ENCODE measurements at places on chromosomes 5 and 9.

DNA sequence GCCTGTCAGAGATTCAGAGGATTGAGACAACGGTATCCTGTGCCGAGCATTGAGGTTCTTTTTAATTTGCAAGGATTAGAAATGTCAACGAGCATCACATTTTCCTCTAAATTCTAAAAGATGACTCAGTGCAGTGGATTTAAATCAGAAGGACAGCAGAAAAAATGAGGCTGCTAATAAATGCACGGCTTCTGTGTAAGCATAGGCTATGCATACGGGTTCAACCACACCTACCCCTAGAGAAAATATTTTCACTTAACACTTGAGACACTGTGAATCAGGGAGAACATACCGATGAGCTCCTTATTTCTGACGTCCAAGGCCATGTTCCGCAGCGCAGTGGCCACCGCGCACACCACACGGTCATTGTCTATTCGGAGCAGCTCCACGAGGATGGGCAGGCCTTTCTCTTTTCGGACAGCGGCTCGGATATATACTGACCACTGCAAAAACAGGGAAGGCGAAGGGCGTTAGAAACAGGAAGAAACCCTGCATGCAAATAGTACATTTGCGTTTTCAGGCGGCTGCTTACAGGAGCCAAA, 321.4 kb upstream of the DAP start:
- no peak for DNase-seq

DNA sequence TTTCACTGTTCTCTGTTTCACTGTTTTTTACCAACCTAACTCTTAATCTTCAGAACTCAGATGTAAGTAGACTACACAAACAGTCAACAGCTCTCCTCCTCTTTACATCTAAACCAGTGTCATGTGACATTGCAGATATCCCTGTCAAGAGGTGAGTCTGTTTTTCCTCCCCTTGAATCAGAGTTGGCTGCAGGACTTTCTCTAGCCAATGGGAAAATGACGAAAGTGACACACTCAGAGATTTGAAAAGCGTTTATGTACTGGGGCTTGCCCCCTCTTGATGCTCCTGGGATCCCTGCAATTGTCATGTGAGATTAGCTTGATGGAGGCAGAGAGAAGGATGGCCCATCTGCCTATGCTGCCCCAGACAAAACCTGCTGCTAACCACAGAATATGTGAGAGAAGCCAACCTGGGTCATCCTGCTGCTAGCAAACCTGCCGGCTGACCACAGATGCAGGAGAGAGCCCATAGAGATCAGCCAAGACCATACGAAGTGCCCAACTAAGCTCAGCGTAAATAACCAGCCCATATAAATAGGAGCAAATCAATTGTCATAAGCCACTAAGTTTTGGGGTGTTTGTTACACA, 111.1 kb downstream of the ASTN2 start:
- DNase-seq = no peak

DNA sequence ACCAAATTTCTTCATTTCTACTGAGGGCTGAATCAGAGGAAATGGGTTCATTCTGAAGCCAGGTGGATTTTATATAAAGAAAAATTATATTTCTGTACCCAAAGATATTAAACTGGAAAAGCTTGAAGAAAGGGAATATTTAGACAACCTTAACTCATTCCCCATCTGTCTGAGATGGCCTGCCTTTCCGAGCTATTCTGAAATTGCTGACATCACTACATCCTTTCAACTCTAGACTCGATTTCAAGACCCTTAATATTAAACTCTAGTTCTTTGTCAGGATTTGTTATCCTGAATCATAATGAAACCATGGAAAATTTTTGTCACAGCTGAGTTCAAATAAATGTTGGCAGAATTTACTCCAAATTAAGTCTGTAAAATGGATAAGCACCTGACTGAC, 818.5 kb upstream of the SEMA6A start:
- no peak for DNase-seq

DNA sequence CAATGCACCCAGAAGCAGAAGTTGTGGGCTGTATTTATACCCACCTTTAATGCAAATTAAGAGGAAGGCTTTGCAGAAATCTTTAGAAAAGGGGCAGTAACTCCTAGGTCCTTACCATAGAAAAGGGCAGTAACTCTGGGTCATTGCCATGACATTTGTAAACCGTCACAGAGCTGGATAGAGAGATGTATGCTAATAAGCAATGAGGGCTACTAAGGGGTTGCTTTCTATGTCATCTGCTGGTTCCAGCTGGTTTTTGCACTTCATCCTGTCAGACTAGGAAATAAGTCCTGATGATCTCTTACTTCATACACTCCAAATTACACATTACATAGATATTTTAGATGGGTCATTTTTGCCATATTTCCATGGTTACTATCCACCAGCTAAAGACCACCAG, 299.1 kb upstream of the TYRP1 start:
- DNase-seq = no peak

- DNase-seq = no peak
Observed at GRCh38 chr9:108775901-108776306, 79.9 kb downstream of the ACTL7B start.

DNA sequence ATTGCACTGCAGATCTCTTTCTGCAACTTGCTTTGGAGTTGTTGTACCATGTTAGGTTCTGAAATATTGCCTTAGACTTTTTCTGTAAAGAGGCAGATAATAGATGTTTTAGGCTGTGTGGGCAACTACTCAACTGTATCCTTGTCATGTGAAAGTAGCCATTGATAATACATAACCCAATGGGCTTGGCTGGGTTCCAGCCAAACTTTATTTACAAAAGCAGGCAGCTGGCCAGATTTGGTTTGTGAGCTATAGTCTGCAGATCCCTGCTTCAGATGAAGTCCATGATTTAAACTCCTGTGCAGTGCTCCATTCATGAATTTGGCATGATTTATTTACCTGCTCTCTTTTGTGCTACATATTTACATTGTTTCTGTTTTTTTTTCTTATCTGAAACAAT, 300.4 kb downstream of the IRX2 start:
- DNase-seq = no peak

DNA sequence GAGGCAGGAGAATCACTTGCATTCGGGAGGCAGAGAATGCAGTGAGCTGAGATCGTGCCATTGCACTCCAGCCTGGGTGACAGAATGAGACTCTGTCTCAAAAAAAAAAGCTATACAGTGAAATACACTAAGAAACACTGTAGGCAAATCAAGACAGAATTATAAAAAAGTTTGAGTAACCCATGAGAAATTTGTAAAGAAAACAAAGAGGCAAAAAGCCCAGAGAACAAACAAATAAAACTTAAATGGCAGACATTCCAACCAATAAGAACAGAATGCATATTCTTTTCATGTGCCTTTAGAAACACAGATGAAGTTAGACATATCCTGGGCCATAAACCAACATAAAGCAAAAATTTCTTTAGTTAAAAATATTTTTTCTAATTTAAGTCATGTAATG, 30.6 kb downstream of the ZNF169 start:
- no peak for DNase-seq

- DNase-seq = no peak
Observed at GRCh38 chr5:103744159-103744558, 181.6 kb upstream of the NUDT12 start.

- DNase-seq = no peak
Observed at GRCh38 chr5:26649000-26649399, 389.4 kb downstream of the CDH9 start.

DNA sequence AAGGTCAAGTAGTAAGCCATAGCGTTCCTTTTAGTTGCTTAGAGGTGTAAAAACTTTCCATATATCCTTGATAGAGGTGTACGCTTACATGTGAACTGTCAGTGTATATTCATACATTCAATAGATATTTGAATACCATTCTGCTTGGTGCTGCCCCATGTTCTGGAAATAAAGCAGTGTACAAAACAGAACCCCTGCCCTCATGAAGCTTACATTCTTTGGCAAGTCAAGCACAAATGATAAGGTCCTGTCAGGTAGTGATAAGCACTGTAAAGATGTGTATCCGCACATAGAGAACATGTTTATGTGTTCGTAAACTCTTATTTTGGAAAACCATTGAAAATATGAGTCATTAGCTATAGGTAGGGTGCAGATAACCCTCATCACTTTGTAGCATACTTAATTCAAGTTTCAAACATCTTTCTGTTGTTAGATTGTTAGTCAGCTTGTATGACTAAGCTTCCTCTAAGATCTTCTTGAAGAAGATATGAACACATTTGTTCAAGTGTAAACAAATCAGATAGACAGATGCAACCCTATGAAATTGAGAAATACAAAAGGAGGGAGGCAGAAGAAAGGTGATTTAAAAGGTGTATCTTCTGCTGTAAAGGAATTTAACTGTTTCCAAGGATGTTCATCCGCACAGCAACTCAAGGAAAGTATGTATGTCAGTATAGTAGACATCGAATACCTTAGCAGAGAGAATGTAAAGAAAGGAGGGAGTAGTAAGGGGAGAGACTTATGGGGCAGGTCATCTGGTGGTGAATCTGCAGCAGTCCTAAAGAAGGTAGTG, 1.6 kb downstream of the GTF3C4 start:
- DNase-seq = peak; percentile 24

DNA sequence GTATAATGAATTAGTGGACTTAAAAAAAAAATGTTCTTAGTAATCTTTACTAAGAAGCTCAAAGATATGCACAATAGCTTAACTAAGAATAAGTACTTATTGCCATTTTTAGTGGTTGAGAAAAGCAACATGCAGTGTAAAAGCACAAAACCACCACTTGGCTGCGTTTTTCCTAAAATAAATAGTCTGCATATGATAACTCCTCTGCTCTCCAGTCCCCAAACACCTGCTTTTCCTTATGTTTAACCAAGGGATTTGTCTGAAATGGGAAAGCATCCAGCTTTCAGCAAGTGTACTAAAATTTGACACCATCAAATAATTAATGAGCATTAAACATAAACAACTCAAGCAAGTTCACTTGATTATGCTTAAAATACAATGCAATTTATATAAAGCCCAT, 41.4 kb downstream of the PSIP1 start:
- DNase-seq = no peak

DNA sequence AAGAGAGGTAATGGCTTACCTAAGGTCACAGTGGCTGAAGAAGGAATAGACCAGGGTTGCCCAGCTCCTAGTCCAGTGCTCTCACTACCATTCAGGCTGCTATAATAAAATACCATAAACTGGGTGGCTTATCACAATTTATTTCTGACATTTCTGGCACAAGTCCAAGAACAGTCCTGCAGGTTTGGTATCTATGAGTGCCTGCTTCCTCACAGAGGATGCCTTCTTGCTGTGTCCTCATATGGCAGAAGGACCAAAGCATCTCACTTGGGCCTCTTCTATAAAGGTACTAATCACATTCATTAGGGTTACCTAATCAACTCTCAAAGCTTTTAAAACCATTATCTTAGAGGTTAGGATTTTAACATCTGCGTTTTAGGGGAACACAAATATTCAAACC, 17.2 kb downstream of the STARD4 start:
- DNase-seq = peak; percentile 62

GRCh38 chr5:160359816-160360215, 10.6 kb downstream of the C1QTNF2 start:
- DNase-seq = no peak

- no peak for DNase-seq
Observed at GRCh38 chr5:176671399-176671798, 24.1 kb downstream of the TSPAN17 start.

GRCh38 chr5:178240341-178240741, 7.7 kb upstream of the PHYKPL start:
- DNase-seq = no peak

DNA sequence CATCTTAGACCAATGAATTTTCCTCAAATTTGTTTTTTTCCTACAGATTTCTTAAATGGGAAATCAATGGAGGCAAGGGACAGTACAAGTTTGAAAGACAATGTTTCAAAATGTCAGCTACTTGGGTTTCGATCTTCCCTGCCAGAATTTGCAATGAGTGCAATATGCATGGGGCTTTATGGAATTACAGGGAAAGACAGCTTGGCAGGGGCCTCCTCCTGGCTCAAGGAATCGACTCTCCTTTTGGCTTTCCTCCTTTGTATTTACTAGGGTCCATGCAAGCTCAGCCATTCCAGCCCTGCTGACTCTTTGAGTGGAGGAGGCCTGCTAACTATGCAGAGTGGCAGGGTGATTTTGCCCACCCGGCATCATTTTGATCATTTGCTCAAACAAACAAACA, 63.2 kb downstream of the MED27 start:
- no peak for DNase-seq

DNA sequence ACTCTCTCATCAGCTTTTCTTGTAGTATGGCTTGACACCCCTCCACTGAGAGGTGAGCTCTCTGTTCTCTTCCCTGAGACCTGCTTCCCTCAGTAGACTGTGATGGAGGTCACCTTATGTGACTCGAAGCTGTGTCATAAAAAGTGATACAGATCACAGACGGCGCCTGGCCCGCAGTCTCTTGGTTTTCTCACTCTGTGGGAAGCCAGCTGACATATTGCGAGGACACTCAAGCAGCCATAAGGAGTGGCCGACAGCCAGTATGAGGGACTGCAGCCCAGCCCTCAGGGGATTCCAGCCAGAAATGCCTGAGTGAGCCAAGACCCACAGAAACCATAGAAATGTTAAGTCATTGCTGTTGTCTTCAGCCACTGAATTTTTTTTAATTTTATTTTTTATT, 38.0 kb downstream of the GADD45G start:
- DNase-seq = no peak

- no peak for DNase-seq
Observed at GRCh38 chr9:109975574-109976295, 195.7 kb downstream of the PALM2AKAP2 start.

DNA sequence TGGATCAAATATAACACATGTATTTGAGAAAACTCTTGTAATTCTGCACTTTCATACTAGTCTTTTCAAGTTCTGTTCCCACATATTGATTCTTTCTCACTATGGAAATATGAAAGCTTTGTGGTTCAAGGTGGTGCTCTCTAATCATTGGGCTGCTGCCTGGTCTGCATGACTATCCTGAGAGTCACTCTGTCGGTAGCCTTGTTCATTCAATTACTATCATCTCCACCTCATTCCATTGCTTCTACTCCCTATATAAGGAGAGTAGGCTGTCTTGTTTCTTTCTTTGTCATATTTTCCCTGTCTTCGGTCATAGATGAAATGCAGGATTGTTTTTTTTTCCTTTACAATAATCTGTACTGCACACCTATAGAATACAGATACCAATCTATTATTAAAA, 341.4 kb upstream of the ACTBL2 start:
- no peak for DNase-seq

DNA sequence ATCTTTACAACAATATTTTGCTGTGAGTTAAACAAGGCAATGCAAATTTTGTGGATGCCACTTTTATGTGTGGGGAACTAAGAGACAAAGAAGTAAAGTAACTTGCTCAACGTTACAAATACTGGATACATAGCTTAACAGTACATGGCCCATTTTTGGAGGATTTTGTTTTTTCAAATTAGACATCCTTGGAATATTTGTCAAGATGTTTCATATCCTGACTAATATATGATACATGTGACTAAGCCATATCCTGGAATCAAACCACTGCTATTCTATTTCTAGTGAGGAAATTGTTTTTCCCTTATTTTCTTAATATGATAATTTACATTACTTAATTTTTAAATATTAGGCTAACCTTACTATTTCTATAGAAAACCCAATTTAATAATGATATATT, 529.8 kb downstream of the DMRTA1 start:
- DNase-seq = no peak

DNA sequence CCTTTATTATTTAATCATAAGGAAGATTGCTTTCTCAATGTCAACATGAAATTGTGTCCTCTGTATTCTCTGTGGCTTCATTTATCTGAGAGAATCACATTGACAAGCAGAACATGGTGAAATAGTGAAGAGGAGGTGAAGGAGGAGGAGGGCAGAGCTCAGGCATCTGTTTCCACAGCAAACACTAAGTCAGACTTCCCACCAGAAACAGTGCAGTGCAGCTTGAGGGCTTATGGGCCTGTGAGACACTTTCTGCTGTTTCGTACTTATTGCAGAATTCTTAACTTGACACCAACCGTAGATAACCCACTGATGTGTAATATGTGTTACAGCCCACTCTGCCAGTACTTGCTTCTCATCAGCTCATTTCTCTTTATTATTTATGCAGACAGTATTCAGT, 386.3 kb downstream of the DIRAS2 start:
- DNase-seq = no peak
